Kidney epithelial cell (primary cell): ENCODE measurements at places on chromosomes 6 and 20. TPM values are rescaled to one million over a fixed set of nuclear protein-coding genes. Genes with fewer than 3 reads are reported as not detected.

- no peak for DNase-seq
Measured at GRCh38 chr6:44269921-44270525, at the start of gene TMEM151B. Gene TMEM151B, plus strand, starts transcription at chr6:44270450. Its CDS starts 293 bp downstream, at chr6:44270743.

SDCBP2 gene
- 6.1 and 7.7 TPM in 2 replicates for total RNA-seq

DNA sequence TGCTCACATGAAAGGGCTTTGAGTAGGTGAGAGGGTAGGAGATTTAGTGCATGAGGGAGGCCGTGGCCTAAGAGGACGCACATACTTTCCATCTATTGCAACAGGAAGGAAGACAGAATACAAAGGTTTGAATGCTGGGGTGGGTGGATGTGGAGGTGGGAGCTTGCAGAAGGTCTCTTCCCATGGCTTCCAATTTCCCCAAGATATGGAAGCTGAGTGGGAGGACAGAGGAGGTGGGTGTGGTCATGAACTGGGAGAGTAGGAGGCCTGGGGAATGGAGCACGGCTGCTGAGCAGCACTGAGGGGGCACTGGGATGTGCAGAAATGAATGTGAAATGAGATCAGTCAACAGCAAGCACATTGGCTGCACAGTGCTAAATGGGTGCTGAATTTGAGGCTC is 70.3 kb downstream of the SCML4 start:
- DNase-seq: no peak

GRCh38 chr6:99590728-99591672 is 15.6 kb upstream of the PRDM13 start:
- no peak for DNase-seq

DNA sequence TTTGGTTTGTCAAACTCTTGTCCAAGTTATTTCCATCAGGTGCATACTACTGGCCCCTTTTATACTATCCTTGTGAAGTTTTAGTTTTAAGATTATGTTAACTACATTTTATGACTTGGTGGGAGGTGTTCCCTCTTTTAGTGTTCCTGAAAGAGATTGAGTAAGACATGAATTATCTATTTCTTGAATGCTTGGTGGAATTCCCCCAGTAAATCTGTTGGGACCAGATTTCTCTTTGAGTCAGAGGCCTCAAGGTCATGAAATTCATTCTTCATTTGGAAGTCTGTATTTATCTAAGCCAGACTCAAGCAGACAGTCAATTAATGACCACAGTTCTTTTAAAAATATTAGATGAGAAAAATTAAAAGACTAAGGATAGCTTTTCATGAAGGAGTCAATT is 81.3 kb downstream of the MOXD1 start:
- DNase-seq: no peak

GRCh38 chr6:68144667-68145066 is 490.4 kb upstream of the ADGRB3 start:
- no peak for DNase-seq

POM121L2 gene
- total RNA-seq: not detected in 2 replicates

VSX1 gene
- not detected in 2 replicates for total RNA-seq

DNA sequence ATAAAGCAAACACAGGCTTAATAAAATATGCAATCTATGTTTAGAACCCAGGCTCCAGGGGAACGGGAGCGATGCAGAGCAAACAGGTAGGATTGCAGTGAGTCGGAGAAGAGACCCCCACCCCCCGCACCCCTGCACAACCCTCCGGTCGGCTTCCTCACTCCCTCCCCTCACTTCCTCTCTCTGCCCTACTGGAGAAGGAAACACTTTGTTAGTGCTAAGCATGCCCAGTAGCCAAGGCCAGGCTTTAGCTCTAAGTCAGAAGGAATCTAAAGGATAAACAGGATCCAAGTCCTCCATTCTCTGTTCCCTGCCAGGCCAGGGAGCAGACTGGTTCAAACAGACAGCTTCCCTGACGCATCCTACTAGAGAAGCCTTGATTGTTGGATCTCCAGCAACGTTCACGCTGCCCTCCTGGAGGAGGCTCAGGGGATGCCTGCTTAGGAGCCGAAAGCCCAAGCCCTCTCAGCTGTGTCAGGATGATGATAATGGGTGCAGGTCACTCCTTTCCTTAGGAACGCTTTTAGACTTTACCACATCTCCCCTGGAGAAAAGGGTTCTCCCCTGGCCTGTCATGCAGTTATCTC is 14.7 kb downstream of the FOXQ1 start:
- no peak for DNase-seq

KCNG1 gene
- 50.8 and 59.9 TPM in 2 replicates for total RNA-seq

DNA sequence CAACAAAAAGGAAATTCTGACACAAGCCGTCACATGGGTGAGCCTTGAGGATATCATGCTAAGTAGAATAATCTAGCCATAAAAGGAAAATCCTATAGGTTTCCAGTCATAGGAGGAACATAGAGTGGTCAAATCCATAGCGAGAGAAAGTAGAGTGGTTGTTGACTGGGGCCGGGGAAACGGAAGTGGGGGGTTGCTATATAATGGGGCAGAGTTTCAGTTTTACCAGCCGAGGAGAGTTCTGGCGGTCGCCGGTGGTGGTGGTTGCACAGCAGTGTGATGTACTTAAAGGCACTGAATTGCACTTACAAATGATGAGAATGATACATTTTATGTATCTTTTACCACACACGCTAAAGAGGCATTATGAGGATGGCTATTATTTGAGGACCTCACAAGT is 4.9 kb downstream of the GPR31 start:
- no peak for DNase-seq

VSTM2L gene
- total RNA-seq: 0.46 and 1.6 TPM in 2 replicates

GRCh38 chr20:50291254-50292078 is 100.8 kb downstream of the CEBPB start:
- no peak for DNase-seq

- no peak for DNase-seq
Measured at GRCh38 chr6:155187994-155188706, 75.7 kb upstream of the CLDN20 start.

DNA sequence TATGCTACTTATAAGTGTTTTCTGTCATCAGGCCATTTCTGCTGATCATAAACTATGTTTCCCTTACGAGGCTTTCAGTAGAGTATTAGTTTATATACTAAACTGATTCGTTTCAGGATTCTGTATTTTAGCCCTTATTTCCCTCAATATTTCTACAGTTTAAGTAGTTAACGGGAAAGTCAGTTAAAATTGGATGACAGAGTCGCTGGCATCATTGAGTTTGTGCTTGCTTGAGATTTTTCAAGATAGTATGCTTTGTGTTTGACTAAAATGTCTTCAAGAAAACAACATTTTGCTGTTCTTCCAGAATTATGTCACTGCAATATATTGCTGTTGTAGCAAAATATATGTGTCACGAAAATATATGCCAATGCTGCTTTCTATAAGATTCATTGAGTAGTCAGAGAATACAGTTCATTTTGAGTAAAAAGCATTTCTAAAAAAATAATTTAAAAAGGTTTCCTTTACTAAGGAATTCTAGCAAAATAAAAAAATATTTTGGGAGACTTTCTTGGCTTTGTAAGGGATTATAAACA is 51.4 kb downstream of the NCOA7 start:
- no peak for DNase-seq

- DNase-seq: no peak
Measured at GRCh38 chr20:40980106-40980827, 48.4 kb upstream of the TOP1 start.

GRCh38 chr6:25486550-25486949 is 165.5 kb upstream of the SCGN start:
- DNase-seq: no peak

LTA gene
- total RNA-seq: 0.92 TPM in 1 of 2 replicates, not detected in the other

DNA sequence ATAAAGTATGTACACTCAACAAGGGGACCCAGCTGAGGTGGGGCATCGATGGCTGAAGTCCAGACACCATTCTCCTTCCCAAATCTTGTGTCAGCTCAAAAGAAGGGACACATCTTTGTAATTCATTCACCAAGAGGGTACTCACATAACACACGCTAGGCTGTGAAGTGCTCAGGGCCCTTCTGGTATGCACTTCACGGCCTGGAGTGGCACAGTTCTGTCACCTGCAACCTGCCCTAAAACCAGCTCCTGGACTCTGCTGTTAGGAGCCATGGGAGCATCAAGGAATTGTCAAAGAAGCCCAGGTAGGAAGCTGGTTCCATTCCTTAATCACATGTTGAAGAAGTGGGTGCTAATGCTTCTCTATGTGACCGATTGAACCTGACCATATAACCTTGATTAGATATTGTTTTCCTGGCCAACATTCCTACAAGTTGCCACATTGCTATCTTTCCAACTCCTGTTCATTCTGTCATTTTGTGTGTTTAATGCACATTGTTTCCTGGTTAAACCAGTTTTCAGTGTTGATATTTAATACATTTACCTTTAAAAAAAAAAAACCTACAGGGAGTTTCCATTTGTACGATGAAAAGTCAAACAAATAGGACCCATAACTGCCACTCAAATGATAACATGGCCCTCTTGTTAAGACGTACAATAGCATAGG is 127.3 kb downstream of the TNFRSF21 start:
- DNase-seq: no peak

ERGIC3 gene
- 215 and 229 TPM in 2 replicates for total RNA-seq

GRCh38 chr6:7087066-7087465 is 20.7 kb upstream of the RREB1 start:
- no peak for DNase-seq

DNA sequence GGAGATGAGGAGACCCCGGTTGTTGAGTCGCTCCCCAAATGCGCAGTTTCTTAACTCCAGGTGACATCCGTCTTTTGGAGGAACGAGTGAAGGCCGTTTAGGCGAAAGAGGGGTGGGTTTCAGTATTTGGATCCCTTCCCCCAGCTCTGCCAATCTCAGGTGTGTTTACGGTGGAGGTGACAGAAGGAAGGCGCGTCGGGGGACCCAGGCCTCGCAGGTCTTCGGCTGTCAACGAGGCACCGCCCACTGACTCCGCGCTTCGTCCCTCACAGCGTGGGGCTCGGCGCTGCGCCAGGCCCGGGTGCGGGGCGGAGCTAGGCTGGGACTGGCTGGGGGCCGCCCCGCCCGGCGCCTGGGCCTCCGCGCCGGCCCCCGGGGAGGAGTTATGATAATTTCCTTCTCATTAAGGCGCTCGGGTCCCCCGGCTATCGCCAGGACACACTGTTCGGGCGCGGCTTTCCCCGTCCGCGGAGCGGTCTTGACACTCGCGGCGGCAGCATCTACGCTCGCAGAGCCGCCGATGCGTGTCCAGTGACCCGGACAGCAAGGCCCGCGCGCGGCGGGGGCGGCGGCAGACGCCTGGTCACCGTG is at the start of gene TFAP2C:
Gene TFAP2C (plus strand): TSS at position 434 of the 591 bp plus-strand sequence. CDS start 239 bp downstream, outside the sequence.
- no peak for DNase-seq

- DNase-seq: no peak
Measured at GRCh38 chr20:15265581-15266309, 928.3 kb upstream of the FLRT3 start.

GRCh38 chr20:53819973-53820451 is 226.4 kb upstream of the ZNF217 start:
- DNase-seq: no peak

SLC35D3 gene
- total RNA-seq: not detected in 2 replicates

DNA sequence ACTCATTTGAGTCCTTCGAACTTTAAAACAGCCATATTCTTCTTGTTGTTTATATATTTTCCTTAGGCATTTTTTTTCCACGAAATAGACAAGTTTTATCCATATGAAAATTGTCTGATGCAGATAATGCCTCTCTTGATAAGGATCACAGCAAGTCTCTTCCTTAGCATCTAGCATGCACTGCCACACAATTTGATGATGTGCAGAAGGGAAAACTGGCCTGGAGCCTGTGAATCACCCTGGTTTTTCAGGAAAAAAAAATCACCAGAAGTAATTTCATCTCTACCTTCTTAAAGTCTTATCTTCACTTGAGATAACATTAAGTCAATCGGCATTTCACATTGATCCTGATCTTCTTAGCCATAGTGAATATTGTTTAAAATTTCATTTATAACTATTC is 199.8 kb downstream of the TENT5A start:
- no peak for DNase-seq

DNA sequence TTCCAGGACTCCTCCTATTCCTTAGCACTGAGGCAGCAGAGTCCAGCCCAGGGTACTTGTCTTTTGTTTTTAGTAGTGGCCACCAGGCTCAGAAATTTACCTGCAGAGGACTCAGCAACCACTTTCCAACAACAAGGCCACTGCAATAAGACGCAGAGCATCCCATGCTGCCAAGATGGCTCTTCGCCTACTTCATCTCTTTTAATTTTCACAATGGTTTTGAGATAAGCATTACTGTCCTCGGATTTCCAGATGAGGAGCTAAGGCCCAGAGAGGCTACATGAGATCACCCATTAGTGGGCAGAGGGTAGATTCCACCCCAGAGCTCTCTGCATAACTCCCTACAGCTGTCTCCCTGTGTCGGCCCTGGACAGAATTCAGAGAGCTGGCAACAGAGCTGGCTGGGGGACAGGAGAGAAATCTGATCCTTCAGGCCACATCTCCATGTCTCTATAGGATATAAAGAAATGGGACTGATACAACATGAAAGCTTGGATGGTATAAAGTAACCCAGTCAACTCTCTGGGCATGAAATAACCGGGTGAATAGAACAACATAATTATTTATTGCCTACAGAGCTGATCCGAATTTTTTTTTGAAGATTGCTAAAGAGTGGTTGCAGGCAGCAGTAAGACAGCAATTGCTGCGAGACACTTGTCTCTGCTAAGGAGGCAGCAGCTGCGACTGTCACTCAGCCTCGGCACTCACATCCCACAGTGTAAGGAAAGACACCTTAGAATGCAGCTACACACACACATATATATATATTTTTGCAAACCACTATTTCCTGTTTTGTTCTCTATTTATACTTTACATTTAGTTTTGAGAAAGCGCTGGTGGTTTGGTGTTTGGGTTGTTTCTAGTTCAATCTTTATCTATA is 37.2 kb downstream of the SCML4 start:
- no peak for DNase-seq

PLAGL2 gene
- 13.5 and 16.6 TPM in 2 replicates for total RNA-seq

GRCh38 chr6:40550202-40551101 is 36.7 kb downstream of the LRFN2 start:
- DNase-seq: no peak

- DNase-seq: no peak
Measured at GRCh38 chr20:40197691-40198090, 491.3 kb downstream of the MAFB start.

TGM2 gene
- total RNA-seq: 115 and 135 TPM in 2 replicates

DNA sequence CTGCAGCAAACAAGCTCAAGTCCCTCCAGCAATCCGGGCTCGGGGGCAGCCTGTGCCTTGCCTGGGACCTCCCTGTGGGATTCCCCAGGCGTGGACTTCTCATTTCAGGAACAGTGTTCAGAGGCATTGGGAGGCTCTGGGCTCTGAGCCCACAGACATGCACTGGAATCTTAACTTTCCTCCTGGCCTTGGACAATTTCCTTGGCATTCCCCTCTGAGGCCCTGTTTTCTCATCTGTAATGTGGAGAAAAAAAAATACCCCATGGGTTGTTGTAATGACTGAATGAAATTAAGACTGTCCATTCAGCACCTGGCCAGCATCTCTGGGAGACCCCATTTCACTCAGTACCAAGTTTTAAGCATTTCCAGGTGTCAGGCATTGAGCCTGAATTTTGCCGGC is 17.6 kb downstream of the BPIFB4 start:
- no peak for DNase-seq

ORC3 gene
- 20.2 and 20.9 TPM in 2 replicates for total RNA-seq

- no peak for DNase-seq
Measured at GRCh38 chr6:56933650-56934049, 21.3 kb upstream of the BEND6 start.
